ENCODE measurements at places on chromosomes 13 and 19.

GRCh38 chr13:66965181-66965580 is 265.0 kb downstream of the PCDH9 start:
- DNase-seq: no peak

- DNase-seq: no peak
These were observed 58.5 kb downstream of the CCDC70 start for GRCh38 chr13:51920267-51920666.

GRCh38 chr13:91375116-91375729 is 23.2 kb upstream of the GPC5 start:
- DNase-seq: no peak

DNA sequence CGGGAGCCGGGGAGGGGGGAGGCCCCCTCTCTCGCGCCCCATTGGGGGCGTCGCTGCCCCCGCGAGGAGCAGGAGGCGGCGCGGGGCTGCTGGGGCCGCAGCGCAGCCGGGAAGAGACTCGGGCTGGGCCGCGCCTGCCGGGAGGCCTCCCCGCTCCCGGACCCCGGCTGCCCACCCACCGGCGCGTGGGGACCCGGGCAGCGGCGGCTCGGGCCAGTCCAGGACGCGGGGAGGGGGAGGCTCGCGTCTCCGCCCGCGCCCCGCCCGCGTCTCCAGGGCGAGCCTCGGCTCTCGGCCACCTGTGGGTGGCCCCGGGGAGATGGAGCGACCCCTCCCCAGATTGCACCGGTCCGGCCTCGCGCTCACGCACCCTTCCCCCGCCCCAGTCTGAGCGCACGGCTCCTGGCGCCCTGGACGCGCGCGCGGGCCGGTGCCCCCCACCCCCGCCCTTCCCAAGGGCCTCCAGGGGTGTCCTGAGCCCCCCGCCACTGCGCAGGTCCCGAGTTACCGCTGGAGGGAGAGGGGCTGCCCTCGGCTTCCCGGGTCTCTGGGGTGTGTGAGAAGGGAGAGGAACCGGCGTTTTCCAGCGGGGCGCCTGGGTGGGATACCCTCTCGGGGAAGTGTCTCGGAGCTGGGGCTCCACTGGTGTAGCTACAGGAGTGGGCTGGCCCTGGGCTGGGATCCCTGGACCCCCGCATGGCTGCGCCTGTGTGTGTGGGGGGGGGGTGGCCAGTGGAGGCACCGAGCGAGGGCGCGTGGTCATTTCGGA is 645 bp downstream of the PALM start:
- no peak for DNase-seq

DNA sequence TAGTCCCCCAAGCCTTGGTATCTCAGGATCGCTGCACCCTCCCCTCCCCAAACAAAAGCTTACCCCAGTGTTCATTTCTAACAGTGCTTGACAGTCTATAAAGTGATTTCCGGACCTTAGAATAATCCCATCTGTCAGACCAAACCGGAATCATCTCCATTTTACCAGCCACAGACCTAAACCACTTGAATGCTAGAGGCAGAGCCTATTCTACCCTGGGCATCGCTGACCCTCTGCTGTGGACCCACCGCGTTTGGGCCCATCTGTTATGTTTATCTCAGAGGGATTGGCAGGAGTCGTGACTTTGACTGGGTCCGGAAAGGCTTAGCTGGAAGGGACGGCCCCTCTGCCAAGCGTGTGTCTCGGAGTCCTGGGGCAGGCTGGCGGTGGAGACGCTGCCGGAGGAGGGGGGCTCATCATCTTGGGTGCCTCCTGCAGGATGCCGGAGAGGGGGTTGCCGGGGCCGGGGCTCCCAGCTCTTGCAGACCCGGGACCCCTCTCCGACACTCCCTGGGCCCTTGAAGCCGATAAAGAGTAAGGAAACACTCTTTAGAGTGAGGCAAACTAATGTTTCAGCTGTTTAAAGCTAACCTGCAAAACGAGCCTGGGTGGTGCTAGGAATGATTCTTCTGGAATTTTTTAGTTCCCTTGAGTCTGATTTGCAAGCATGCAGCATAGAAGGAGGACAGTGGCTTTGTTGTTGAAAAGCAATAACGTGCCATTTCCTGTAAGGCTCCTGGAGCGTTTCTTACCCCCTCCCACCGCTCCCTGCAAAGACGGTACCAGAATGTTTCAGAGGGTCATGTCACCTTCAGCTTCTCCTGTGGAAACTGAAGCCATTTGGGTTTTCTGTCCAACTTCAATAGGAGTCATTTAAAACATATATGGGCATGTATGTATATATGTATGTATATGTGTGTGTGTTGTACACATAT is 1.3 kb downstream of the SLC25A42 start:
- DNase-seq: no peak

DNA sequence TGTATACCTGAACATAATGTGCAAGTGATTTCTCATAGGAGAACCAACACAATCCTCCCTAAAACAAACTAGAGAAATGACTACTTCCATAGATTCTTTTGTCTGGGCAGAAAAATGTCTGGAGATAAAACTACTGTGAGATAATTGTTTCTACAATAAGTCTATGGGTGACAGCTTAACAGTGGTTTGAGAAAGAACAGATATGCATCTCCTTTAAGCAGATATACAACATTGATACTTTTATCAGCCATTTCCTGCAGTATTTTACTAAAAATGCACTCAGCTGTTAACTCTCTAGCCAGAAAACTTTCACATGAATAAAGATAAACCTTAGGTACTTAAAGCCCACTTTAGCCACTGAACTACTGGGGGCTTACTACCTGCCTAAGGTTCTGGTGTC is 1132.4 kb downstream of the EFNB2 start:
- no peak for DNase-seq

- DNase-seq: no peak
These were observed 13.5 kb upstream of the OR7D2 start for GRCh38 chr19:9165261-9165660.
